Mesendoderm (in vitro differentiated cells): ENCODE measurements at places on chromosomes 6 and 20.
A peak's percentile ranks its signal among the peaks of the same experiment; 100 is the strongest.

DNA sequence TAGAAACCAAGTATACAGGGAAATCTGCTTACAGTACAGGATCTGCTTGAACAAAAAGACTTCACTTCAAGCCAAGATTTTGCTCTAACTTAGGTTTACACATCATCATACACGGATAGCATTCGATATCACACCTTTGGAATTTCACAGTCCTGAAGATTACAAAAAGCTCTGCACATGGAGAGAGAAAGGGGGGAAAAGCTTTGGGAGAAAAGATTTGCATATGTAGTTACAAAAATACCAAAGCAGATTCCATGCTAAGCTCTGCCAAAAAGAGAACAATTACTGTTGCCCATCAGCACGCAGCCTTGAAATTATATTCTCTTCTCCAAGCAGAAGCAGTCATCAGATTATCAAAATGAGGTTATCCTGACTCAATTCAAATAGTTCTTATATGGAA is 62.0 kb downstream of the HIVEP2 start:
- H3K27me3 ChIP-seq, result no peaks in the 10 kb centered on the region
- H3K36me3 ChIP-seq, result no peaks in the 10 kb centered on the region
- peaks cover 18% of the 10 kb centered on the region for H3K4me1 ChIP-seq
- H3K4me3 ChIP-seq, result no peak overlapping the region

GRCh38 chr6:151808371-151809241 is 1.1 kb downstream of the ESR1 start:
- peaks cover 33% of the 10 kb centered on the region for H3K27me3 ChIP-seq
- no peak overlapping the region for H3K27ac ChIP-seq
- H3K36me3 ChIP-seq, result no peaks in the 10 kb centered on the region
- peak; percentile 22 for DNase-seq

- H3K4me3 ChIP-seq, result no peak overlapping the region
- H3K27ac ChIP-seq, result no peak overlapping the region
- no peaks in the 10 kb centered on the region for H3K36me3 ChIP-seq
- peaks cover 8% of the 10 kb centered on the region for H3K27me3 ChIP-seq
- H3K4me1 ChIP-seq, result no peaks in the 10 kb centered on the region
Observed at GRCh38 chr20:31870726-31871617, 538 bp downstream of the TTLL9 start.

DNA sequence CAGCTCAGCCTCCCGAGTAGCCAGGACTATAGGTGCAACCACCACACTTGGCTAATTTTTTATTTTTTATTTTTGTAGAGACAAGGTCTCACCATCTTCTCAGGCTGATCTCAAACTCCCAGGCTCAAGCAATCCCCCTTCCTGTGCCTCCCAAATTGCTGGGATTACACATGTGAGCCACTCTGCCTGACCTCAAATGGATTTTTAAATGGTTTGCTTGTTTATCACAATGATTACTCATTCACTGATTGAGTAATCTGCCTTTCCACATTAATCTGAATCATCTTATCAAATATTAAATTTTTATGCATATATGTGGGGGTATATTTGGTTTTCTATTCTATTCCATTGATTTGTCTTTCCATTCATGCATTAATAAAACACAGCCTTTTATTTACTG is 9.4 kb upstream of the KHDC1L start:
- no peak overlapping the region for H3K27ac ChIP-seq
- H3K4me1 ChIP-seq, result no peaks in the 10 kb centered on the region
- no peaks in the 10 kb centered on the region for H3K27me3 ChIP-seq
- DNase-seq, result no peak

DNA sequence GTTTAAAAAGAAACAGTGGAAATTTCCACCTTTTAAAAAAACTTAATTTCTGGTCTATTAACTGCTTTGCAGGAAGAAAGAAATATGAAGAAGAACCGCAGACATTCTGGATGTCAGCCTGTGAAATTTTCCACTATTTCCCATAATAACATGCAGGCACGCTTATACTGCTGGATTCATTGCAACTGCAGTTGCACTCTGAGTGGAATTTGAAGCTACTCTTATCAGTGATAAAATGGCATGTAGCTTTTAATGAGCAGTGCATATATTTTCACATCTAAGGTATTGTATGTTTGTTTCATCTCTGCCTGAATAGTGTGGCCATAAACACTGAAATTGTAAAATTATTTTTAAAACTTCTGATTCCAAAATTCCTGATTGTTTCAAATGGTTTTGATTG is 28.2 kb downstream of the NCOA3 start:
- no peak overlapping the region for H3K27ac ChIP-seq
- H3K36me3 ChIP-seq, result no peaks in the 10 kb centered on the region
- no peak for DNase-seq
- H3K27me3 ChIP-seq, result no peaks in the 10 kb centered on the region
- H3K4me1 ChIP-seq, result no peaks in the 10 kb centered on the region
- no peak overlapping the region for H3K4me3 ChIP-seq

GRCh38 chr20:40724566-40724965 is 35.5 kb upstream of the MAFB start:
- no peaks in the 10 kb centered on the region for H3K4me1 ChIP-seq
- DNase-seq, result no peak
- H3K36me3 ChIP-seq, result no peaks in the 10 kb centered on the region
- no peaks in the 10 kb centered on the region for H3K27me3 ChIP-seq
- no peak overlapping the region for H3K4me3 ChIP-seq
- H3K27ac ChIP-seq, result no peak overlapping the region

GRCh38 chr20:9919271-9920014 is 80.6 kb upstream of the PAK5 start:
- no peaks in the 10 kb centered on the region for H3K27me3 ChIP-seq
- no peak for DNase-seq
- H3K4me3 ChIP-seq, result no peak overlapping the region
- no peaks in the 10 kb centered on the region for H3K4me1 ChIP-seq
- H3K27ac ChIP-seq, result no peak overlapping the region

GRCh38 chr6:112480553-112480952 is 133.4 kb downstream of the RFPL4B start:
- H3K36me3 ChIP-seq, result no peaks in the 10 kb centered on the region
- H3K27me3 ChIP-seq, result no peaks in the 10 kb centered on the region
- H3K4me3 ChIP-seq, result no peak overlapping the region
- H3K27ac ChIP-seq, result no peak overlapping the region

DNA sequence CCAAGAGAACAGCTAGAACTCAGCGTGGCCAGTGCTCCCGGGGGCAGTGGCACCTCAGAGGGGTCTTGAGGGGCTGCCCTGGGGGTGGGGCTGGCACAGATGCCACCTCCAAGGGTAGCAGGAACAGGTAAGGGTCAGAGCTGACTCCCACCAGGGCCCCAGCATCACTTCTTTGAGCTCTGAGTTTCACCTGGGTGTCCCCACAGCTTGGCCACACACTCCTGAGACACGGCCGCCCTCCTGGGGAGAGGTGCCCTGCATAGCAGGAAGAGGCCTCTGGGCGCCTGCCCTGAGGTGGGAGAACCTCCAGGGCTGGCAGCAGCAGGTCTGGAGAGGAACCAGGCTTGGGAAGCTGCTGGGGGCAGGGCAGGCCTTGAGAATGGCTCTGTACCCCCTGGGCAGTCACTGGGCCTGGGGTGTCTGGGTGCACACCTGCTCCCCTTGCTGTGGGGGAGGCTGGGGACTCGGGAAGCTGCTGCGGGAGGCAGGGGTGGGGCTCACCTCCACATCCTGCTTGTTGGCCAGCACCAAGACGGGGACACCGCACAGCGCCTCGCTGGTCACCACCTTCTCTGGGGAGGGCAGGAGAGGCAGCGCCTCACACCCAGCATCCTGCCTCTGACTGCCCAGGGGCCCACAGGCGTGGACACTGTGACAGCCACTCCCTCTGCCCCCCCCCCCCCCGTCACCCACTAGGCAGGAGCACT is 5.0 kb downstream of the TNFRSF6B start:
- no peak for DNase-seq
- peaks cover 4% of the 10 kb centered on the region for H3K36me3 ChIP-seq
- no peaks in the 10 kb centered on the region for H3K27me3 ChIP-seq
- H3K4me1 ChIP-seq, result no peaks in the 10 kb centered on the region

DNA sequence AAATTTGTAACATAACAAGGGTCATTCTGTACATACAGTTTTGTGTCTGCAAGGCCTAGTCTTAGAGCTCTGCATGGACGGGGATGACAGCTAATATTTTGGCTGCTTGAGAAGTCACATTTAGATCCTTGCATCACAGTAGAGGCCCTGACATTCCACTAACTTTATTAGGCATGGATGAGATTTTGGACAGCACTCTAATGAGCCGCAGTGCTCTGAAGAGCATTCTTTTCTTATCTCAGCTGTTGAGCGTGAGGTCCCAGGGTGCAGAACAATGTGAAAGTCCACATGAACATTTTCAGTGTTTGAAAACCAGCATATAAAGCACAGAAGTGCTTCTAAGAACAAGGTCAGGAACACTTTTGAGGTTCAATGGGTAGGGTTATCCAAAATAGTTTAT is 58.9 kb downstream of the IPCEF1 start:
- H3K36me3 ChIP-seq, result no peaks in the 10 kb centered on the region
- H3K4me1 ChIP-seq, result no peaks in the 10 kb centered on the region

DNA sequence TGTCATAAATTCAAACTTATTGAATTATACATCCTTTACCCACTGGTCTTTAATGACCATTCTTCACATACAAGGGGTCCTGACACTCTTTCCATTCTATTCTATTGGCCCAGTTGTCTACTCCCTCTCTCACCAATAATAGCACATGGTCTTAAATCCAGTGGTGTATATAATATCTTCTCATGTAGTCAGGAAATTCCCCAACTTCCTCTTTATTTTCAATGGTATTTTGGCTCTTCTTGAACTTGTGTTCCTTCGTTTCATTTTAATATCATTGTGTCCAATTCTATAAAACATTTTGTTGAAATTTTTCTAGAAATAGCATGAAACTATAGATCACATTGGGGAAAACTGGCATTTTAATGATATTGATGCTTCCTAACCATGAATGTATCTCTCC is 36.8 kb downstream of the PSMB9 start:
- no peak overlapping the region for H3K27ac ChIP-seq
- no peaks in the 10 kb centered on the region for H3K36me3 ChIP-seq
- DNase-seq, result no peak
- H3K4me3 ChIP-seq, result no peak overlapping the region
- H3K4me1 ChIP-seq, result peaks cover 5% of the 10 kb centered on the region

DNA sequence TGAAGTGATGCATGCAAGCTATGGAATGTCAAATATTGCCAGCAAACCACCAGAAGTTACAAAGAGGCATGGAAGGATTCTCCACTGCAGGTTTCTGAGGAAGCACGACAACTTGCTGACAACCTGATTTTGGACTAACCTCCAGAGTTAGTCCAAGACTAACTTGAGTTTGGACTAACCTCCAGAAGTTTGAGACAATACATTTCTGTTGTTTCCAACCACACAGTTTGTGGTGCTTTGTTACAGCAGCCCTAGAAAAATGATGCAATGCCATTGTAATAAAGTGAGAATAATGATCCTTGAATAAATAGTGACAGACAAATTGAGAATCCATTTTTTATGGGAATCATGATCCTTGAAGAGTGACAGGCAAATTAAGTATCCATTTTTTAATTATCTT is 169.9 kb upstream of the HDDC2 start:
- no peaks in the 10 kb centered on the region for H3K36me3 ChIP-seq
- DNase-seq, result peak; percentile 42
- no peaks in the 10 kb centered on the region for H3K4me1 ChIP-seq
- H3K27me3 ChIP-seq, result no peaks in the 10 kb centered on the region

DNA sequence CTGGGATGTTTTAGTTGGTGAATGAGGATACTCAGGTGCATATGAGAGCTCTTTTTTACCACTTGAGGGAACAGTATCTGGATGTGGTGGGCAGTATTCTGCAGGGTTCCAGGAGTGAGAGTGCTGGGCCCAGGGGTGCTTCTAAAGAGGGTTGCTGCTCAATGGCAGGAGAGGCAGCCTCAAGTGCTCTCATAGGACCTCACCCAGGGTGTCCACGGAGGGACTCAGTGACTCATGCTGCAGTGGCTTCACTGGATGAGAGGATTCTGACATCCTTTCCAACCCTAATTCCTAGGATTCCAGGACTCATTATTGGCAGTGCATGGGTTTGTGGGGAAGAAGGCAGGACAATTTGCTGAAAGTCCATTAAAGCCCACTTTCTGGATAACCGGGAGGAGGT is 176.6 kb upstream of the FERMT1 start:
- H3K36me3 ChIP-seq, result no peaks in the 10 kb centered on the region
- no peaks in the 10 kb centered on the region for H3K27me3 ChIP-seq
- DNase-seq, result peak; percentile 44
- H3K4me1 ChIP-seq, result no peaks in the 10 kb centered on the region
- no peak overlapping the region for H3K27ac ChIP-seq

GRCh38 chr6:42259841-42260395 is 42.3 kb upstream of the MRPS10 start:
- H3K36me3 ChIP-seq, result no peaks in the 10 kb centered on the region
- peaks cover 16% of the 10 kb centered on the region for H3K4me1 ChIP-seq
- DNase-seq, result no peak
- no peak overlapping the region for H3K4me3 ChIP-seq

DNA sequence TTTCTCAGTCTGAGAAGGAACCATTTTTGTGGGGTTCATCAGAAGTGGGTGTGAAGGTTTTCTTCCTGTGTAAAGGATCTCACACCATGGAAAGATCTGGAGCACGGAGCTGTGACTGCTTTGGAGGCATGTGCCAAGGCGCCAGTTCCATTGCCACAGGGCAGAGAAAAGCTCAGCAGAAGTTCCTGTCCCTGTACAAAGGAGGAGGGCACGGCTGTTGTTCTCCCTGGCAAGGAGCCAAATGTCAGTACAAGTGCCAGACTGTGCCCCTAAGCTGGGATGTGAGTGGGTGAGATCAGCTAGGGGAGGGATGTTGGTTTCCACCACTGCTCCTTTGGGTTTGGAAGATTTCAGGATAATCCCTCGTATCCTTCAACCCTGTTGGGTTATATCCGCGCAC is 117.3 kb downstream of the CRYBG1 start:
- no peak for DNase-seq
- no peaks in the 10 kb centered on the region for H3K27me3 ChIP-seq
- no peak overlapping the region for H3K4me3 ChIP-seq
